Stimulated activated naive B cell treated with anti-CD40 and anti-IgM and Interleukin-4, amounts not matched to agents 10 μg/mL and 1 μg/mL and 100 μg/mL, for 72 hours (primary cell): ENCODE measurements at places on chromosomes 1 and 21.

DNA sequence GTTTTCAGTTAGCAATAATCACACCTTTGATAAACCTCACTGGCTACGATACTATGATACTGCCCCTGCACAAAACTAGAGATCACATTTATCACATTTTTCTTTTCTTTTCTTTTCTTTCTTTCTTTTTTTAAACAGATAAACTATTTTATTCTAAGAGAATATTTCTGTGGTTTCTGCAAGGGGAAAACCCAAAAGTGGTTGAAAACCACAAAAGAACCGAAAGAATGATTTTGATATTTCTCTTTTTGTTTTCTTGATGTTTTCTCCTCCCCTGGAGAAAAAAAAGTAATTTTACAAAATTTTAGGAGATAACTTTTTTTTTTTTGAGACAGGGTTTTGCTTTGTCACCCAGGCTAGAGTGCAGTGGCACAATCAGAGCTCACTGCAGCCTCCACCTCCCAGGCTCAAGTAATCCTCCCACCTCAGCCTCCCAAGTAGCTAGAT is 18.4 kb upstream of the FRRS1 start:
- no peak for DNase-seq

- no peak for DNase-seq
Measured at GRCh38 chr1:28139025-28139712, 37.3 kb downstream of the PTAFR start.

DNA sequence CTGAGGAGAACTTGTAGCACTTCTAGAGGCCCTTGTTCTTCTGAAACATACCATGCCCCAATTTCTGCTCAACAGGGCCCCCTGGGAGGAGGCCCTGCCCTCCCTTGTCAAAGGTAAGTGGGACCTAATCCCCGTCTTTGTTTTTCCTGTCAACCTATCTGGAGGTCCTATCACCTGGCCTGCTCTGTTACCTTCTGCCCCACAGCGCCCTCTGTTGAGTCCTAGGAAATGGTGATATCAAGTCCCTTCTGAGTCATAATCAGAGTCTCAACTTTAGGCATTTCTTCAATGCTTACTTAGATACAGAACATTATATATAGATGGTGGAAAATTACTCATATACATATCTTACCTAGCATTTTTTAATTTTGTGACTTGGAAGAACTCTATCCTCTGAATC is 28.2 kb upstream of the FCRL4 start:
- peak; percentile 34 for DNase-seq

DNA sequence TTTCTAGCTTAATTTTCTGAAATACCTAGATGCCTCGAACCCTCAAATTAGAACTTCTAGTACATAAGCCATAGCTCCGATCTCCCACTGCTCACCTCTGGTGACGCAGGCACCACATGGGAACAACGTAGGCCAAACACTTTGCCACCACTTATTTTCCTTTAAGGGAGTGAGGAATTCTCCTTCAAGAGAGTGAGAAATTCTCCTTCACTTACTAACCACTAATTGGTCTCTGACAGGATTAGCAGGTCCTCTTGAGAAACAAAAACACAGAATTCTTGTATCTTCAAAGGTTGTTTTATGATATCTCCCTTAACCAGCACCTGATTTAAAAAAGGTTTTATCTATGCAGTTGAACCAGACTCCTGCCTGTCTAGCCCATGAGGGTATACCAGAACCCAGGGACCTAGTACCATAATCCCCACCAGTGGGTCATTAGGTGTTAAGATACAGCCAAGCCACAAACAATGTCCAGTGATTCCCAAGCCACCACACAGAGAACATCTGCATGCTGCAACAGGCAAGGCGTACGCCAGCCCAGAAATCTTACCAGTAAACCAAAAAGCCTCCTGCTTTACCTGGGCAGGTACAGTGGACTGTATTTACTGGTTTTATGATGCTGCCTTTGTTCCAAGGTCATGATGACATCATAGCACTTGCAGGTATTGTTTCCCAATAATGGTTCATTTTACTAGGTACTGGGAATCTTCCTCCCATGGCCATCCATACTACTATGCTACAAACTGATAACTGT is 20.3 kb upstream of the CXADR start:
- no peak for DNase-seq
